Stimulated activated CD8-positive, alpha-beta memory T cell treated with anti-CD3 and anti-CD28 coated beads, Interleukin-2, amount 100 ng/mL, for 1 hour (primary cell): ENCODE measurements at places on chromosomes 2 and 18.

GRCh38 chr2:68172990-68173700 is 15.5 kb downstream of the PNO1 start:
- DNase-seq: no peak

GRCh38 chr18:79958981-79959380 is 5.5 kb upstream of the HSBP1L1 start:
- DNase-seq: no peak

DNA sequence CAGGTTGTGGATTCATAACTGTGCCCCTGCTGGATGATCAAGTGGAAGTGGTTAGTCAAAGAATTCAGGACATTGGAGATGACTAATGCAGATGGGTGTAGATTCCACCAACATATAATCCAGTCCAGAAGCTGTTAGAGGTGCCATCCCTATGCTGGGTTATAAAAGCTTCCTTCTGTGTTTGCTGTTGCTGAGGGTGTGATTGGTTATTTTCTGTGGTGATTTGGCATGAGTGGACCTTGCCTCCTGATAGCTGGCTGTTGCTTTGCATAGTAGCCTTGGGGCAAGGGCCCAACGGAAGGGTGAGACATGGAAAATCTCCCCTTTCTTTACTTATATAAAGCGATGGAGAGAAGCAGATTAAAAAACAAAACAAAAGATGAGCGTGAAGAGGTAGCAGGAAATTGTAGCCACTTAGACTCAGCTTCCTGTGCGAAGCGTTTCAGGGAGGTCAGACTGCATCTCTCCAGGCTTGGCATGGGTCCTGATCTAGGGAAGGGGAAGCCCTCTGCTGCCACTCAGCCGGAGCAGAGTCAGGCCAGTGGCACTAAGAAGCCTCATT is 190.4 kb downstream of the FMNL2 start:
- no peak for DNase-seq

- no peak for DNase-seq
Observed at GRCh38 chr18:59769129-59769865, 72.1 kb upstream of the CCBE1 start.

DNA sequence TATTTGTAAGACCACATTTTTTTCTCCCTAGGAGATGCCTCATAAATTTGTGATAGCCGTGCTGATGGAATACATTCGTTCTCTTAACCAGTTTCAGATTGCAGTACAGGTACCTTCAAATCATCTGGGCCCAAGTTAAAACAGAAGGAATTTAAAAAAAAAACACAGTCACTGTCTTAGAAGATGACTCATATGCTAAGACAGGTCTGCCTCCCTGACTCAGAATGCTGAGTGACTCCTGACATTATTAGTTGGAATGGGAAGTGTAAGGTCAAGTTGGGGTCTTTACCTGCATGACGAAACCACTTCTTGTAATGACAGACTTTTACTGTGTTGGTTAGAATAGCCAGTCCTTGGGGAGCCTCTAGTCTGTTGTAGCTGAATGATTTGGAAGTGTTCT is 26.3 kb downstream of the RMC1 start:
- no peak for DNase-seq

DNA sequence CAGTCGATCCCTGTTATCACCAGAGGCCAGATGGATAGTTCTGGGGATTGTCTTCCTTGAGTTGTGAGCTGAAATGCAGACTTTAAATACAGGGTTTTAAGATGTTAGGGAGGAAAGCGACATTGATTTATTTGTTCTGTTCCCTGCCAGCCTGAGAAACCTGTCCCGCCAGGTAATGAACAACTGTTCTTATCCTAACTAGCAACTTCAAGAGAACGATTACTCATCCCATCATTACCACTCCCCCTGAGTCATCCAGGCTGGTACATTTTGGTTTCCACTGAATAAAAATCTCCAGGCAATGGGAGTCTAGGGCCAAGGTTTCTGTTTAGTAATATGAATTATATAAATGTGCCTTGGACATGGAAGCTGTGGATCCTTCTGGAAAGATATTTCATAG is 131.2 kb downstream of the LYPD6B start:
- DNase-seq: no peak

DNA sequence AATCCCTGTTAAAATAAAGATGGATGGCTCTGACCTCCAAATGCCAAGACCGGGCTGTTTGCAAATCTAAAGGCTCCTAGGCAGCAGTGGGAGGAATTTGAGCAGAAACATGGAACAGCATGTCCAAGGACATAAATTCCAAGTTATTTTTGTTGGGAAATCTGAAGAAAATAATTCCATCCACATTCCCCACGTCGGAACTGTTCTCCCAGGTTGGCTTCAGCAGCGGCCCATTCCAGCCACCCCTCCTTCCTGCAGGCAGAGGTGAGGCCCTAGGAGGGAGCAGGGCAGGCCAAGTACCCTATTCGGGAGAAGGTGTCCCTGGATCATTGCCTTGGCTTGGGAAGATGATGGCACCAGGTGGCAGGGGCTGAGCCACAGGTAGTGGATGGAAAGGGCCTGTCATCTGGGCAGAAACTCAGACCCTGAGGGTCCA is 117.1 kb downstream of the CAPN13 start:
- DNase-seq: no peak

GRCh38 chr2:188813315-188813714 is 160.9 kb upstream of the COL3A1 start:
- no peak for DNase-seq

- no peak for DNase-seq
Observed at GRCh38 chr2:109185338-109185737, 56.3 kb downstream of the SH3RF3 start.

GRCh38 chr2:216030216-216030615 is 16.9 kb upstream of the MREG start:
- no peak for DNase-seq

- DNase-seq: no peak
Observed at GRCh38 chr2:61634512-61634911, 96.4 kb upstream of the XPO1 start.

- no peak for DNase-seq
Observed at GRCh38 chr2:109256921-109257320, 127.9 kb downstream of the SH3RF3 start.

DNA sequence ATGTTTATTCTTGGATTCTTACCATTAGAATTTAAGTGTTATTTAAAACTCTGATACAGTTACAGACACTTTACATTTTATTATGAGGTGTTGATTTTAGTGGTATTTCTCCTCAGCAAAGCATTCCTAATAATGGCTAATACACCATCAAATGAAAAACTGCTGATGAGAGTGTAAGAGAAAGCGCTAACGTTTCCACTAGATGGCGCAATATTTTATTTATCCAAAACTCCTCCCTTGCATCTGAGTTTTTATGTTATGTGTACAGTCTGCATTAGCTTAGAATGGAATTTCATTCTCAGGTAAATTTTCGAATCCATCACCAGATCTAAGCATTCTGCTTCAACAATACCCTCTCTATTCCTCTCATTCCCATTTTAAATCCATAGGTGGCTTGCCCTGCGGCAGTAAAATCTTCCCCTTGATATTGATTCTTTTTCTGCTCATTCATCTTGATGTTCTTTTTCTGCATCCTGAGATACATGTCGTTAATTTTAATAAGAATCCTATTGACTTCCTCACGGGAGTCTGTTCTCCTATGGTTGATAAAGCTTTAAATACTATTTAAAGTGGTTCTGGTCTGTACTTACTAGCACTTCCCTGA is 53.9 kb downstream of the PRKRA start:
- DNase-seq: no peak

DNA sequence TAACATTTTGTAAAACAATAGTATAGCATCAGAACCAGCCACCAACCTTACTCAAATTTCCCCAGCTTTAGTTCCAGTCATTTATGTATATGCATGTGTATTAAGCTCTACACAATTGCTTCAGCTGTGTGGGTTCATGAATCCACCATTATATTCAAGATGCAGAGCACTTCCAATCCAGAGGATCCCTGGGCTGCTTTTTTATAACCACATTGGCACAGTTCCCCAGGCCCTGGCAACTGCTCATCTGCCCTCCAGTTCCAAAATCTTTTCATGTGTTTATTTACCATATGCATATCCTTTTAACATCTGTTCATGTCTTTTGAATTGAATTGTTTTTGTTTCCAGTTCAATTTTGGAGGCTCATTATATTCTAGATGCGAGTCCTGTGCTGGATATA is 482.9 kb upstream of the HS6ST1 start:
- DNase-seq: no peak

- no peak for DNase-seq
Observed at GRCh38 chr2:8682719-8683667, 1.1 kb downstream of the ID2 start.

GRCh38 chr2:239193925-239194677 is 206.7 kb downstream of the HDAC4 start:
- DNase-seq: no peak

GRCh38 chr2:46689993-46690392 is 210.6 kb downstream of the TMEM247 start:
- DNase-seq: no peak

- no peak for DNase-seq
Observed at GRCh38 chr2:162258169-162258568, 14.9 kb upstream of the FAP start.

DNA sequence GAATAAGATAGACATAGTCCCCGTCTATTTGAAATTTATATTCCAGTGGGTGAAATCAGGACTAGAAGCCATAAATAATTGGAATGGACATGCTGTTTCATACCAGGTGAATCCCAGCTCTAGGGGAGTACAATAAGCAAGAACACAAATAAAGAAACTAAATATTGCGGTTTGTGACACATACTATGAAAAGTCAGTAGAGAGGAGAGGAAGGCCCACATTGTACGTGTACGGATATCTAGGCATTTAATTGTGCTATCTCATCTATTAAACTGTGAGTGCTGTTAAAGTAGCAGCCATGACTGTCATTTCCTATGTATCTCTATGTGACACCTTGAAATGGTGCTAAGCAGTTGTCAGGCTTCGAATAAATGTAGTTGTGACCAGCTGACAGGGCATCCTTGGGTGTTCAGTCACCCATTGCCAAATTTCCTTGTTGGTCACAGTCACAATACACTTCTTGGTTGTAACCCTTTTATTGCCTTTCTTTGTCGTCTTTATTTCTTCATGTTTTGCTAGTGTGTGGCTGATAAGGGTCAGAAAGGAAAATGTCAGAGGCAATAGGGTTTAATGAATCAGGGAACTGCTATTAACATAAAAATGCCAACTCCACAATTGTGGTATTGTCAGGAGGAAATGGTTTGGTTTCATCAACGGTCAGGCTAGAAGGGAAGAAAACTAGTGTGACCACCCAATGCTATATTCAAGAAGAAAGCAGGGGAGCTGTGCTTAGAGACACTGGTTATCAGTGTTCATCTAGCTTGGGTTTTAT is 31.5 kb downstream of the CPO start:
- DNase-seq: no peak

DNA sequence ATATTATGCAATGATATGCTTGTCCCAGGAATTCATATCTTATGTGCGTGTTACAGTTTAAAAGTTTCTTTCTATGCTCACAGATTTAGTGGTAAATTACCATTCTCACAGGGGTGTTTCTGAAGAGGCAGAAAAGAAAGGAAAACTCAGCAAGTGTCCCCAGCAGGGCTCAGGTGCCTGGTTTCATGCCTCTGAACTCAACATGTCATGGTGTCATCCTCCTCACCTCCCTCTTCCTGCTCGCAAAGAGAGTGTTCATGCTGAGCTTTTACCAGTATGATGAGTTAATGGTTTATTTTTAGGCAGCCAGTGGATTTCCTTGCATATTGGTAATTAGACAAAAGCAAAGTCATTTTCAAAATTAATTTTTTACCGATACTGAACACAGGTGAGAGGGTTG is 492.9 kb upstream of the ZEB2 start:
- no peak for DNase-seq

DNA sequence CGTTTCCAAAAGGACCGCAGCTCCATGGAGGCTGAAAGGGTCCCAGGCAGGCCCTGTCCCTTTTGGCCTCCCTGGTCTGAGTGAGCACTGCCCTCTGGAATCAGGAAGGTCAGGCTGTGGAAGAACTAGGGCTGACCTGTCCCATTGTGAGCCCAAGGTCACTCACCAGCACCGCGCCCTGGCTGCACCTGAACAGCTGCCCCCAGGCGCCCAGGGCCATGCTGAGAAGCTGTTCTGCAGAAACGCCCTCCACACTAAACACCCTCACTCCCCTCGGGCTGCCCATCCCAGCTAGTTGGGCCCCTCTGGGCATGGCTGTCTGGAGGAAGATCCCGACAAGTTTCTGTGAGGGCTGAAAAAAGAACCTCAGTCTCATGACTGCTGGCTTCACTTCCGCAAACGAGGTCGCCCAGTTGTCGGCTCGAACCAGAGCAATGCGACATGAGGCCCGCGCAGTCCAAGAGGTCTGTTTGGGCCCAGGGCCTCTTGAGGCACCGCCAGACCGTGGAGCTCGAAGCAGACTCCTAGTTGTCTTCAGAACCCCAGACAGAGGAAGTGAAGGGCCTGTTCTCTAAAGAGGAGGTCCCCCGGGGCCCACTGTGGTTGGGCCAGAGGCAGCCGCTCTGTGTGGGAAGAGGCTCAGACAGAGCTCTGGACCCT is 64.4 kb downstream of the INPP5D start:
- DNase-seq: no peak

GRCh38 chr2:119049968-119050704 is 108.1 kb downstream of the MARCO start:
- no peak for DNase-seq

DNA sequence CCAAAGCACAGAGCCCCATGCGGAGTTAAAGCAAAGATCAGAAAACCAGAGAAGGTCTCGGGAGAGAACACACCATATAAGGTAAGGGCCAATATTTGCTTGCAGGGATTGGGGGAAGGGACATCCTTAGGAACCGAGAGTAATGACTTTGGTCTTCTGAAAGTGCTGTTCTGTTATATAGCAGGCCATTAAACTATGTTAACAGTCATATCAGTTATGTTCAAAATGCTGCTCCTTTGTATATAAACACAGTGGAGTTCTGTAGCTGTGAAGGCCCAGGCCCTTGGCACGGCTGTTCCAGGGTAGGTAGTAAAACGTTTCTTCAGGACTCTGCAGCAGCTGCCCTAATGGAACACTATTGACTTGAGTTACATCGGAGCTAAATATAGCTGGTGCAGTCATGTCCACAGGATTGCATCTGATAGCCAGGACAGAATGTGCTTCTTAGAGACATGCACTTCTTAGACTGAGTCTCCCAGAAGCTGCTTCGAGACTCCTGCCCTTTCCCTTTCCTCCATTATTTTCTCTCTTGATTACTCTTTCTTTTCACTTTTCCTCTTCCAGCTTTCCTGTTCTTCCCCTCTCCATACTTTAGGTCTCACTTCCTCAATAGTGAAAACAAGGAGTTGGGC is 122.4 kb downstream of the SETBP1 start:
- DNase-seq: no peak

DNA sequence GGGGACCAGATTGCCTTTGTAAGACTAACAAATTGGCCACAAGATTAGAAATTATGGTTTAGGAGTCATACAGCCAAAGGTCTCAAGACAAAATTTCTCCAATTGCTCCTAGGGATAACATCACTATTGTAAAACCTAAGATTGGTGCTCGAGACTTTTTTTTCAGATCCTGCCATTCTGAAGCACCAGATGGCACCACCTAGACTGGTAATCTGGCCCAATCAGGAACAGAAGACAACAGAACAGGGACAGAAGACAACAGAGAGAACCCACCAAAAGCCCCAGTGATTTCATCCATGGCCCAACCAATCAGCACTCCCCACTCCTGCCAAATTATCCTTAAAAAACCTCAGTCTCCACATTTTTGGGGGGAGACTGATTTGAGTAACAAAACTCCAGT is 66.8 kb downstream of the LINC00305 start:
- no peak for DNase-seq

GRCh38 chr2:101665312-101665711 is 32.2 kb upstream of the MAP4K4 start:
- no peak for DNase-seq
